ENCODE measurements at places on chromosomes 1 and 21.
A peak's percentile ranks its signal among the peaks of the same experiment; 100 is the strongest.

DNA sequence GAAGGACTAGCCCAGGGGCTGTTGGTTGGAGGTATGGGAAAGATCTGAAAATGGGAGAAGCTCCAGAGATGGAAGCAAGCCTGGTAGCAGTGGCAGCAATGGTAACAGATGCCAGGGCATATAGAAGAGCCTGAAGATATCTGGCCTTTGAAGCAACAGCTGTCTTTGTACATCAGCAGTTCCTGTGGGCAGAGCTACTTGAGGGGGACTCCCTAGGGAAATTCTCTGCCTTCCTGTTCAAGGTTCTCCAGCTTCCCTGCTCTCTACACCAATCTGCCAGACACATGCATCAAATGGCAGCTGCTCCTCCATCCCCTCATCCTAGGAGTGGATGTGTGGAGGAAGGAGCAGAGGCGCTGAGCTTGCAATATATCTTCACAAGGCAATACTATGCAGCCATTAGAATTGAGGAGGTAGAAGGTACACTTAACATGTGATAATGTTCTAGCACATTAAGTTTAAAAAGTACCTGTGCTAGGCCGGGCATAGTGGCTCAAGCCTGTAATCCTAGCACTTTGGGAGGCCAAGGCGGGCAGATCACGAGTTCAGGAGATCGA is 2.2 kb downstream of the TMEM35B start:
- no peak for DNase-seq

DNA sequence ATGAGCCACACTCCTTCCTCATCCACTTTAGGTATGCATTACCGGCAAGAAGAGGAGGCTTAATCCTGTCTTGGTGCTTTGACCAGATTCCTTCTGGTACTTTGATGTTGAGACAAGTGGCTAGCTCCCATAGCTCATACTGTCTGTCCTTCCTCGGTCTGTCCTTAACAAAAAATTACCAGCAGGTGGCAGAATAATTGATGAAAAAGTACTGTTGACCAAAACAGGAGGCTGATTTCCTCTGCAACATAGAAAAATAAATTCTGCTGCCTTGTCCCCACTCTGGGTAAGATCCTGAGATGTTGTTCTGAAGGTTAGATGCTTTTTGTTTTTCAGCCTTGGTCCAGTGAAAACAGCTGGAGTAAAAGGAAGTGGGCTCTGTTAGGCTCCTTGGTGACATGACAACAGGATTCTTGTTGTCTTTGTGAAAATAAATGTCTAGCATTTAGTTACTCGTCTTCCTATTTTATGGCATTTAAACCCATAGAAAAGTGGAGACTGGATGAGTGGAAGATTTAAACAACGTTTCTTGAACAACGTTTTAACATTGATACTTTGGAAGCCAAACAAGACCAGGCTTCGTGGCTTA is 11.2 kb upstream of the HJV start:
- DNase-seq, result peak; percentile 63

GRCh38 chr1:111825217-111825616 is 69.5 kb downstream of the DDX20 start:
- DNase-seq, result no peak

DNA sequence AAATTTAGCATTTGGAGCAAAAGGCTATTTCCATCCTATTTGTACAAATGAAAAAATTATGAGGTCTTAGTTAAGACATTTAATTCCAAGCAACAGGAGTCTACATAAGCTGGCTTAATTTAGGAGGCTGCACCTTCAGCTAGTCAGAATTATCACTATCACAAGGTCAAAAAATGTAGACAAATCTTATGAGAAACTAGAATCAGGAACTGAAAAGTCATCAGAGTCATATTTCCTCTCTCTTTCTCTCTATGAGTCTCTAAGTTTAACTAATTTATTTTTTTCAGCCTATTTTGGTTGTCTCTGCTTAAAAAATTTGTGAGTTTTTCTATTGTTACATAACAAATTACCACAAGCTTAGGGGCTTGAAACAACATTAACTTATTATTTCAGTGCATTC is 807.1 kb upstream of the PRMT6 start:
- DNase-seq, result no peak

GRCh38 chr1:27399251-27400025 is 7.0 kb downstream of the GPR3 start:
- DNase-seq, result no peak

DNA sequence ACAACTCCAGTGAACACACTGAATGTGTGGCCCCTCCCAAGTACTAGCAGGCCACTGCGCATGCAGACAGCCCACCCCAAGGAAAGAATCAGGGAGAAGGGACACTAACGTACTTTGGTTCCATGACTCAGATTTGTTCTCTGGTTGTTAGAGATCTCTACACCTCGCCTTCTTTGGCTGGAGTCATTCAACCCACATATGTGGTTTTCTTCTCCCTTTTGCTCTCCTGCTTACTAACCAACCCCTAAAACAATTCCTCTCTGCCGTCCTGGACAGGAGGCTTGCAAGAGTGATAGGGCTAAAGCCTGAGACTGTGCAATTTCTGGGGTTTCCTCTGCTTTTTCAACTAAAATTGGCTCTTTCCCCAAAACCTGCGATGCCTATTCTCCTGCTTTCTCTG is 5.7 kb upstream of the CD48 start:
- DNase-seq, result no peak

GRCh38 chr1:16677552-16678431 is 11.0 kb upstream of the RNU1-3 start:
- DNase-seq, result no peak

DNA sequence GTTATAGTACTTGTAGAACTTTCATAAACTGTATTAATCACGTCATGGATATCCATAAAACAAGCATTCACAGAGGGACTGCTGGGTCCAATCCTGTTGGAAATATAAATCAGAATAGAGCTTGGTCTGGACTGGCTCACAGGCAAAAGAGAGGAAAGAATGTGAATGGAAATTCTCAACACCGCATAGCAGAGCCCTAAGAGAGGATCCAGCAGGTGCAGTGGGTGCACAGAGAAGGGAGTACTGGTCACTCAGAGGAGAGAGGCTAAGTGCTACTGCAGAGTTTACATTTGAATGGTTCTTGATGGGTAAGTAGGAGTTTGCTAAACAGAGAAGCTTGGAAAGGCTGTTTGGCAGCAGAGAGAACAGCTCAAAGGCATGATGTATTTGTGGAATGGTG is 231.7 kb downstream of the PAPPA2 start:
- DNase-seq, result no peak

Data from Kasumi-1 (cell line).